ENCODE measurements at places on chromosomes 7 and 10.

GRCh38 chr10:121734589-121735045 lies 136.4 kb upstream of the FGFR2 start:
- DNase-seq = no peak

DNA sequence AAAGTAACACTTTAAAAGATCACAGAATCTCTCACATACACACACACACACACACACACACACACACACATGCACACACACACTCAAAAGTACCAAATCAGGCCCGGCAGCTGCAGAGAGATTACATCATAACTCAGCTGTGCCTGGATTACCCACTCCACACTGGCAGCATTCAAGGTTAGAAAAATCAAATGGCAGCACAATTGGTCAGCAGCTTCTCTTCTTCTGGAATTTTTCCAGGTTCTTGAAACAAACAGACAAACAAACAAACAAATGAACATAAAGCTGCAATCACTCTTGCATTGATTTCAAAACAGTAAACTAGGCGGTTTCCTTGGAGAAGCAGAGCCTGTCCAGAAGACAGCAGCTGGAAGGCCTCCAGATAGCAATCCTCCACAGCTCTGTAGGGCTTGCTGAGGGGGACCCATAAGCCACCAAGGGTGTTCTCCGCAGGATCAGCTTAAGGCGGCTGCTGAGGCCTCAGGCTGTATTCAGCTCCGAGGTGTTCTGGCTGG lies 24.5 kb upstream of the FAM133B start:
- no peak for DNase-seq

DNA sequence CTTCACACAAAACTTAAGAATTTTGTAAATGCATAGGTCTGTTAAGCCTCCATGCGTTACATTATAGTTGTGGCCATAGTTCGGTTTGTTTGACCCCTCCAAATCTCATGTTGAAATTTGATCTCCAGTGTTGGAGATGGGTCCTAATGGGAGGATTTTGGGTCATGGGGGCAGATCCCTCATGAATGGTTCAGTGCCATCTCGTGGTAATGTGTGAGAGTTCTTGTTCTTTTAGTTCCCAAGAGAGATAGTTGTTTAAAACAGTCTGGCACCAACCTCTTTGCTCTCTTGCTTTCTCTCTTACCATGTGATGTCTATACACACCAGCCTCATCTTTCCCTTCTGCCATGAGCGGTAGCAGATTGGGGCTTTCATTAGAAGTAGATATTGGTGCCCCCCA lies 264.3 kb downstream of the TCF7L2 start:
- no peak for DNase-seq

GRCh38 chr7:99927536-99927935 lies 1.9 kb downstream of the GJC3 start:
- no peak for DNase-seq

DNA sequence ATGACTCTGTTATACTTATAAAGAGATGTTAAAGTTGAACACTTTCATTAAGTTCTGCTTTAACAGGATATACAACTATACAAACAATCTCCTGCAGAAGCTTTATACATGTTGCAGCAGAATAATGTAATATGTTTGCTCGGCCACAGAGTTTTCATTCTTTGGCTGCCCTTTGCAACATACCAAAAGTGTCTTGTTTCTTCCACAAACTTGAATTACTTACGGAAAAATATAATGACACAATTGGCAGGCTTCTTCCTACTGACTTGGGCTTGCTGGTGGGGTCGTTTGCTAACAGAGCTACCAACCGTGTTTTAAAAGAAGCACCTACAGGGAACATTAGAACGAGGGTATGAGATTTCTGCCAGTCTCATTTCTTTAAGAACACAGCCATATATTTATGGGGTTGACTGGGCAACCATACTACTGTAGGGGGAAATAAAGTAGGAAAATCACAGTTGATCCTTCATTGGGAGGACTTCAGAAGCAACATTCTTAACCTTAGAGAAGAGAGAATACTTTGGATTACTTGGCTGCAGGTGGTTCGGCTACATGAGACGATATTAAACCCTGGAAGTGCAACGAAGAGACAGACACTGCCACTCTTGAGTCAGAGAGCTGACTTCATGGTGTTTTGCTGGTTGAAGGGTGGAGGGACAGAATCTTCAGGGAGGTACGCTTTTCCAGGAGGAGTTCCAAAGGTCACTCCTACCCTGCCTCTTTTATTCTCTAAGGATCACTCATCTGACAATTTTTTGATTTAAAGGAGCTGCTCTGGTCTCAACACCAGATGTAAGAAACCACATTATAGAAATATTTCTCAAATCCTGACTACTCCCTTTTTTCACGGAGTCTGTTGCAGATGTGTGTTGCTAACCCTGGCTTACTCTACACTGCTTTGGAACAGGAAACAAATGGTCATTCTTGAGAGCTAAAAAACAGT lies 123.9 kb downstream of the SEMA3C start:
- DNase-seq = no peak

DNA sequence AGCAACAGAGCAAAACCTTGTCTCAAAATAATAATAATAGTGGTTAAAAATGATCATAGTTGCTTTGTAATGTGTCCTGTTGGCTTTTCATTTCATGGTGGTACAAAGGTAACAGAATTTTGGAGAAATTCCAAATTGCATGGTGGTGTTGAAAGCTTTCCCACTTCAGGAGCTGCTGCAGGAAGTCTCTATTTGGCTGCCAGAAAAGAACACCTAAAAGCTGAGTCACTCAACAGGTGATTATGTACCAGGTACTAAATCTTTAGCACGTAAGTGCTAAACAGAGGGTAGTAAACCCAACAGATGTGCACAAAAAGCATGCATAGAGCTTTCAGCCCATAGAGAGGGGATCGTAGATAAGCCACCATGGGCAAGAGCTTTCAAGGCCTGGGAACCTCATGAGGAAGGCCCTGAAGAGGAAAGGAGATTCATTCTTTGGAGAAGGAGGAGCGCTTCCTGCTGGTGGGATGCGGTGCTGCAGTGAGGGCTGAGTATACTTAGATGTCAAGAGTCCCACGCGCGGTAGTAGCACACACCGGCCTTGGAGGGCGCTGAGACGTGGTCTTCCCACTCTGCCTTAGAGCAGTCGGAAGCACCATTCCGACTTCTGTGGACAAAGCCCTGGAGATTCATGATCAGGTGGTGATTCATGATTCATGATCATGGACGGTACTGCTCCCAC lies 118.7 kb downstream of the RALA start:
- no peak for DNase-seq

- DNase-seq = peak; percentile 68
Measured at GRCh38 chr10:71218046-71218650, 5.8 kb downstream of the UNC5B start.

- DNase-seq = peak; percentile 36
Measured at GRCh38 chr10:32938554-32939061, 19.4 kb downstream of the ITGB1 start.

- peak; percentile 59 for DNase-seq
Measured at GRCh38 chr10:35372329-35372728, 36.0 kb downstream of the CCNY start.

GRCh38 chr7:139811066-139811465 lies 18.0 kb upstream of the TBXAS1 start:
- no peak for DNase-seq

GRCh38 chr7:112881-113280 lies 79.5 kb upstream of the FAM20C start:
- DNase-seq = no peak

DNA sequence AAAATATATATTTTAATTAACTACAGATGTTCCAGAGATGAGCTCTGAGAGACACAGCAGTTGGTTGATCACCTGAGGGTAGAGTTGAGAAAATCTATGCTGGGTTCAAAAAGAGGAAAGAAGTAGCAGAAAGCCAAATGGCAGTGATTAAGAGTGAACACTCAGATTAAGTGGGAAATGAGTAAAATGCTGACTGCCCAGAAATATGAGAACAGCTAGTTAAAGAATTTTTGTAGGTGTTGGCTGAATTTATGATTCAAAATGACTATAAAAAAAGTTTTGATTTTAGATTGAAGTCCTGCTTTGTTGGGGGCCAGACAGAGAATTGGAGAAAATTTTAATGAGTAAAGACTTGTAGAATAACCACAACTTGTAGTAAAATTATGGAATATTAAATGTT lies 9.8 kb downstream of the TCTN3 start:
- no peak for DNase-seq

DNA sequence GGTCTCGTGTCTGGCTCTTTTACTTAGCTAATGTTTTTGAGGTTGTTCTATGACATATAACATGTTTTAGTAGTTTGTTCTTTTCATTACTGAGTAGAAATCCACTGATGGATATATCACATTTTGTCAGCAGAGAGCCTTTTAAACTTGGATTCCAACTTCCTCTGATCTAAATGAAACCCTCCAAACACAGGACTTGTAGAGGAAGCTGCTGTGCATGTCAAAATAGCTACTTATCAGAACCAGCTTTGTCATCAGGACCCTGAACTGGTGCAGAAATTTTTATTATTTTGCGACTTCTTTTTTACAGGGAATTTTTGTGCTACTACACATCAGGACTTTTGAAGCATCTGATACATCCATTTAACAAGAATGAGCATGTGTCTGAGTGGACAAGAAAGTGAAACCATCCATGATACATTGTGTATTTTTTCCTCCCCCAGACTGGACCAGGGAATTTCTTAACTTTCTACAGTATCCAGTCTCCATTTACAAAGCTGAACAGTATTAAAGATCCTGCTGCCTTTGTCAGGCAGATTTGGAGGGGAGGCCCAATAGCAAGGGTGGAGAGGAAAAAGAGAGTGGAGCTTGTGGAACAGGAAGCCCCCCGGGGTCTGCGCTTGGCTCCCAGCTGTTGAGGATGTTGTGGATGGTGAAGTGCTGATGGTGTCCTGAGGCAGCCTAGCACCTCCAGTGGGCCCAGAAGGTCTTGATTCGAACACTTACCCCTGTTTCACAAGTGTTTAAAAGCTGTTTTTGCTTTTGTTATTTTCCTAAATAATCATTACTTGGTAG lies 29.3 kb upstream of the MTPAP start:
- DNase-seq = no peak

GRCh38 chr7:108244110-108244509 lies 113.9 kb upstream of the LAMB4 start:
- no peak for DNase-seq

DNA sequence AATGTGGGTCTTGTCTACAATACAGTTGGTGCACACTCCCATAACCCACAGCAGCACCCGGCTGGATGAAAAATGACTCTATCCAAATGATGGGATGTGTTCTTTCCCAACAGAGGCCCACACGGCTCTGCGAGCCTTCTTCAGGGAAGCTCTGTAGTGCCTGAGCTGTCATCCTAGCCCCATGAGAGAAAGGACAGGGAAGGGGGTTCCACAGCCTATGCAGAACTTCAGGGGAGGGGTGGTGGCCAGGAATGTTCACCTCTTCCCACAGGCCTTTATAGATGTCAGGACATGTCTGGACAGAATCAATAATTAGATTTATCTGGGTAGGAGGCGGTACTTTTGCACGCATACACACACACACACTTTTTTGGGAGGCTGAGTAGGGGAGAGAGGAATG lies 109.0 kb downstream of the JCAD start:
- no peak for DNase-seq

- DNase-seq = no peak
Measured at GRCh38 chr10:11824376-11824775, 1.2 kb downstream of the PROSER2 start.

DNA sequence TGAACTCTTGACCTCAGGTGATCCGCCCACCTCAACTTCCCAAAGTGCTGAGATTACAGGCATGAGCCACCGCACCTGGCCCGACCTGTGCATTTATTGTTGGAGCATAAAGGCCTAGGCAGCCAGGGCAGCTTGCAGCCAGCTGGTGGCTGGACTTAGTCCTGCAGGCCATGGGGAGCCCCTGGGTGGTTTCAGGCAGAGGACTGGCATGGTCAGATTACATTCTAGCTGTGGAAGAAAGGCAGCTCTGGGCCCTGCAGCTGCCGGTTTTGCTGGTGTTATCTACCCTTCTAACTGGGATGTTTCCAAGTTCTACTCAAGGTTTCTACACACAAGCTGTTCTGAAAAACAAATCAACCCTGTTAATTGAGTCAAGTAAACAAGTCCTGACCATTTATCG lies 22.7 kb upstream of the MKRN1 start:
- DNase-seq = no peak

GRCh38 chr10:19908991-19909696 lies 92.9 kb downstream of the PLXDC2 start:
- no peak for DNase-seq

- no peak for DNase-seq
Measured at GRCh38 chr10:71093531-71093930, 118.8 kb upstream of the UNC5B start.

DNA sequence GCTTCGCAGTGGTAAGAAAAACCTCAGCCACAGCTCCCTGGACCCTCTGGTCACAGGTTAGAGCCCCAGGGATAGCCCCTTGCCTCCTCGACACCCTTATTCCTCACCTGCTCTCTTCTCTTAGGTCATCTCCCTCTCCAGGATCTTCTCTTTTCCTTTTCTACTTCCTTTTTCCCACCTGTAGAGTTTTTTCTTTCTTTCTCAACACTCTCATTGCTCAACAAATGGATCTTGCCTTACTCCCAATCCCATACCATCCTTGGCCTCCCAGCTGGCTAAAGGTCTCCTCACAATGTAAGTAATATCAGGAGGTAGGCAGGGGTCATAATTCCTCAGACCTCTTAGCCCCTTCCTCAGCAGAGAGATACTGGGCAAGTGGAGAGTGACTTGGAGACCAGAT lies 17.2 kb downstream of the WNT8B start:
- no peak for DNase-seq

DNA sequence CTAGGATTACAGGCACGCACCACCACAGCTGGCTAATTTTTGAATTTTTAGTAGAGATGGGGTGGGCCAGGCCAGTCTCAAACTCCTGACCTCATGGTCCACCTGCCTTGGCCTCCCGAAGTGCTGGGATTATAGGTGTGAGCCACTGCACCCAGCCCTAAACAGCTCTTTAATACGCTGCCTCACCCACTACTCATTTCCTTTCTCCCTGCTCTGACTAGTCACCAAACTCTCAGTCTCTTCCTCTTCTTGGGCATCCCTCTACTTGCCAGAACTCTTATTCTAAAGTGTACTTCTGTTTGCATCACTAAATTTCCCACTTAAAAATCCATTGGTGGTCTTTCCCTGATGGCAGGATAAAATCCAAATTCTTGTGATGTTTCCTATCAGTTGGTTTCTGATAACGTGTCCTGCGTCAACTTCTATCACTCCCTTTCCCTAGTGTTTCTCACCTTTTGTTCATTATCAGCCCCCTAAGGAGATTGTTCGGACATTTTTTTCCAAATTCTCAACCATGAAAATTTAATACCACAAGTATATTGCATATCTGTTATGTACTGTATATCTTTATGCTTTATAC lies 124.7 kb downstream of the CUBN start:
- no peak for DNase-seq

Measured in left cardiac atrium (tissue), 4 donors.